Heart right ventricle (tissue), 16 donors: ENCODE measurements at places on chromosomes 2 and 18.

DNA sequence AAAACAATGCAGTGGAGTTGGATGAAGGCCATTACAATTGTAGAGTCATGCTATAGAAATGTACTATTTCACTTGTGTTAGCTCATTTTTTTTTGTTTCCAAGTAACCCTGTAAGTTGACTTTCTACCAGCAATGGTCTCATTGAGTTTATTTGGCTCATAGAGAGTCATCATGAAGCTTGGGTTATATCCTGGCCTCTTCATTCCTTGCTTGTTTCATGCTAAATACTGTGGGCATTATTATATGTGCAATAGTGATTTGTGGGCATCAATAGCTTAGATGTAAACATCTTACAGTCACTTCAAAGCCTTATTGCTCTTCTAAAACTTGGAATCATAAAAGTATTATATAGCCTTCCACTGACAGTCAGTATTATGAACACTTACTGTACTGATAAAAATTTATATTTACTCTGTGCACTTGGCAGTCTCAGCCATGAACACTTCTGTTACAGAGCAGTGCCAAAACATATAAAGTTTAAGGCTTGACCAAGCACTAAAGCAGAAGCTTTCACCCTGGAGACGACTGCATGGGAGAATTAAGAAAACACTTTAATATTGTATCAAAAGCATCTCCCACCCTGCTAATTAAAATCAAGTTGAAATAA is 751.2 kb downstream of the SATB2 start:
- H3K4me3 ChIP-seq: no peak overlapping the region
- DNase-seq: no peak
- no peaks in the 10 kb centered on the region for H3K4me1 ChIP-seq
- no peaks in the 10 kb centered on the region for H3K36me3 ChIP-seq
- no peak overlapping the region for H3K27ac ChIP-seq

GRCh38 chr2:240126731-240127130 is 9.4 kb downstream of the COPS9 start:
- no peaks in the 10 kb centered on the region for H3K4me1 ChIP-seq
- peaks cover 52% of the 10 kb centered on the region for H3K36me3 ChIP-seq
- no peaks in the 10 kb centered on the region for H3K27me3 ChIP-seq
- no peak for DNase-seq
- H3K27ac ChIP-seq: no peak overlapping the region
- H3K4me3 ChIP-seq: no peak overlapping the region

GRCh38 chr2:29920631-29921559 is 491 bp downstream of the ALK start:
- H3K27ac ChIP-seq: no peak overlapping the region
- no peak for DNase-seq
- peaks cover 21% of the 10 kb centered on the region for H3K4me1 ChIP-seq
- H3K4me3 ChIP-seq: peak overlapping the region; percentile 55

- no peak overlapping the region for H3K4me3 ChIP-seq
- no peaks in the 10 kb centered on the region for H3K4me1 ChIP-seq
- H3K27me3 ChIP-seq: no peaks in the 10 kb centered on the region
- DNase-seq: no peak
These were observed 41.7 kb downstream of the FRZB start for GRCh38 chr2:182824767-182825158.

GRCh38 chr2:99865818-99866676 is 276.3 kb downstream of the AFF3 start:
- H3K4me3 ChIP-seq: no peak overlapping the region

- no peak overlapping the region for H3K27ac ChIP-seq
- H3K4me3 ChIP-seq: no peak overlapping the region
These were observed 487.5 kb downstream of the SUCLG1 start for GRCh38 chr2:83971547-83971946.

- peaks cover 4% of the 10 kb centered on the region for H3K4me1 ChIP-seq
- no peak overlapping the region for H3K4me3 ChIP-seq
- H3K27ac ChIP-seq: no peak overlapping the region
- peaks cover 16% of the 10 kb centered on the region for H3K27me3 ChIP-seq
These were observed 59.4 kb upstream of the LAPTM4A start for GRCh38 chr2:20110876-20111275.

DNA sequence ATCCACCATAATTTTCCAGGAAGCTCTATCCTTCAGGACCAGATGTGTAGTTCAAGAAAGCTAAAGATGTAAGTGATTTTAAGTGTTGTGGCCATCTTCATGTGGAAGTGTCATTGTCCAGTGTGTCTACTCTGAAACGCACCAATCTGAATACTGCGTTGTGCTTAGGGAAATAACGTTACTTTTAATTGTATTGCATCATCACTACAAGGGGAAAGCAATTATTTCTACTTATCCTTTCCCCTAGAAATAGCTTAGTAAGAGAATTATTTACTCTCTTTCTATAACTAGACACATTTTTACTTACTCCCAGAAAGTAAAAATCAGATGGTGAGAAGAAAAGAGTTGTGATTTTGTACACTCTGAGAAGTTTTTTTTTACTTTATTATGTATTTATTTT is 102.4 kb upstream of the DLGAP1 start:
- no peak overlapping the region for H3K4me3 ChIP-seq
- DNase-seq: no peak
- H3K4me1 ChIP-seq: no peaks in the 10 kb centered on the region
- H3K27ac ChIP-seq: no peak overlapping the region
- no peaks in the 10 kb centered on the region for H3K27me3 ChIP-seq

- H3K4me1 ChIP-seq: no peaks in the 10 kb centered on the region
- no peak for DNase-seq
- no peaks in the 10 kb centered on the region for H3K27me3 ChIP-seq
These were observed 89.0 kb downstream of the FAM117B start for GRCh38 chr2:202723746-202724145.

DNA sequence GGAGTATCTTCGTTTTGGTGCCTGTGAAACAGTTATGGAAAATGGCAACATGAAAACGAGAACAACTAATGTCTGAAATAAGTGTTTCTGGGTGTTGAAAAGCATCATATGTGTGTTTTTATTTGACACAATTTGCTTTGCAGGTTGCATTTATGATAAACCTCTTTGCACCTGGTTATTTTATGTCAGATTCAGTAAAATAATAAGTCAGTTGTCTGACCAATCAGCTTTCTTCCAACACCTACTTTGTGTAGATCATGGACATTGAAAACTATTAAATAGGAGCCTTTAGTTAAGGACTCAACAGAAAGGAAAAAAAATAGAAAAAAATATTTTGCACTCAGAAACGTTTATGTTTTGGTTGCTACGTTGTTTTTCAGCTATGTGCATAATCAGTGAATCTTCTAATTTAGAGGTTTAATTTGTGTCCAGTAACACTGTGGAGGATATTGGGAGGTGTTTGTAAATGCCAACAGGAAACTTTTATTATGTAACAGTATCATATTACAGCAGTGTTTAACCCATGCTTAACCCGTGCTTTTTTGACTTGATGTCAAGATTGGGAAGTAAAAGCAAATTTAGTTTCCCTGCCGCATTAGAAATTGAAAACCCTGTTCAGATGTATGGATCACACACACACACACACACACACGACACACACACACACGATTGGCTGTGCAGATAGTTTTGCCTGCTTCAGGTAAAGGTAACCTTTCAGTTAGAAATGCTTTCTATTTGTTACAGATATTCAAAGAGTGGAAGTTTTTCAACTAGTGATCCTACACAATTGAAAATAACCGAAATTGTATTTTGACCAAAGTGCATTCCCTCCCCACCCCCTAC is 2.6 kb downstream of the PKP4 start:
- no peaks in the 10 kb centered on the region for H3K36me3 ChIP-seq
- no peak overlapping the region for H3K4me3 ChIP-seq
- H3K27ac ChIP-seq: peak overlapping the region; percentile 95
- peaks cover 21% of the 10 kb centered on the region for H3K4me1 ChIP-seq
- DNase-seq: no peak

- no peak overlapping the region for H3K4me3 ChIP-seq
- no peaks in the 10 kb centered on the region for H3K36me3 ChIP-seq
- peaks cover 15% of the 10 kb centered on the region for H3K4me1 ChIP-seq
These were observed 9.0 kb upstream of the DSEL start for GRCh38 chr18:67525328-67526099.

- no peak overlapping the region for H3K27ac ChIP-seq
- H3K27me3 ChIP-seq: no peaks in the 10 kb centered on the region
- no peak for DNase-seq
- no peak overlapping the region for H3K4me3 ChIP-seq
- peaks cover 60% of the 10 kb centered on the region for H3K36me3 ChIP-seq
- peaks cover 4% of the 10 kb centered on the region for H3K4me1 ChIP-seq
These were observed 40.4 kb downstream of the CLIP4 start for GRCh38 chr2:29155578-29155977.

- H3K27ac ChIP-seq: no peak overlapping the region
- H3K36me3 ChIP-seq: no peaks in the 10 kb centered on the region
- no peaks in the 10 kb centered on the region for H3K4me1 ChIP-seq
- no peak for DNase-seq
- H3K27me3 ChIP-seq: no peaks in the 10 kb centered on the region
These were observed 130.6 kb upstream of the OTX1 start for GRCh38 chr2:62920070-62920469.

- H3K27me3 ChIP-seq: no peaks in the 10 kb centered on the region
- no peaks in the 10 kb centered on the region for H3K4me1 ChIP-seq
- DNase-seq: no peak
- no peak overlapping the region for H3K4me3 ChIP-seq
These were observed 43.3 kb upstream of the SETBP1 start for GRCh38 chr18:44637210-44638033.

DNA sequence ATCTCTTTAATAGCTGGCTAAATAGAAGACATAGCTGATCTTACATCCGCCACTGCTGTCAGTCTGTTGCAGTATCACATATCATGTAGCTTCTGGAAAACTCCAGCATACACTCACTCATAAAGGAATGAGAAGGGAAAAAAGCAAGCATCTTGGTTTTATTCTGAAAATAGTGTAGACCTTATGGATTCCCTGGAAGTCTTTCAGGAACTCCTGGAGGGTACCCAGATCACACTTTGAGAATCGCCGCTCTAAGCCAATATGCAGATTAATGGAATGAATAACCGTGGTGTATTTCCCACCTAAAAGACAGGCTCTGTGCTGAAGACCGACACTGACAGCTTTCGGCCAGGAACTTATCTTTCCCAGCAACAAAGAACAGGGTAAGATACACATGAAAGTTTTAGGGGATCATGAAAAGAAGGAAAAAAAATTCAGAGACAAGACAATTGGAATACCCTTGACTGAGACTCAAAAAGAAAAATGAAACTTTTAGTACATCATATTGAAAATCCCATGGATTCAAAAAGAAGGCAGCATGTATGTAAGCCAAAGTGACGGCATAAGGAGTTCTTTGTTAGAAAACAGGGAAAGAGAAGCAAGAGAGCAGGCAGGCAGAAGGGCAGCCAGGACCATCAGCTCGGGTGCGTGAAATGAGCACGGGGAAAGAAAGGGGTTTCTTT is 56.4 kb upstream of the SEC11C start:
- H3K27ac ChIP-seq: no peak overlapping the region
- no peaks in the 10 kb centered on the region for H3K4me1 ChIP-seq
- no peak for DNase-seq

- DNase-seq: peak; percentile 70
- peaks cover 3% of the 10 kb centered on the region for H3K36me3 ChIP-seq
- no peaks in the 10 kb centered on the region for H3K27me3 ChIP-seq
- peak overlapping the region; percentile 89 for H3K4me3 ChIP-seq
- H3K27ac ChIP-seq: peak overlapping the region; percentile 99
These were observed 433 bp downstream of the ZFP36L2 start for GRCh38 chr2:43225788-43226557.

- H3K4me3 ChIP-seq: peak overlapping the region; percentile 58
- H3K4me1 ChIP-seq: peaks cover 32% of the 10 kb centered on the region
- H3K27me3 ChIP-seq: peaks cover 23% of the 10 kb centered on the region
These were observed 20.6 kb downstream of the TEX44 start for GRCh38 chr2:231613331-231613662.

GRCh38 chr18:3623769-3624545 is 174.0 kb downstream of the TGIF1 start:
- no peak overlapping the region for H3K4me3 ChIP-seq
- H3K4me1 ChIP-seq: peaks cover 35% of the 10 kb centered on the region
- peak; percentile 78 for DNase-seq
- H3K36me3 ChIP-seq: no peaks in the 10 kb centered on the region
- peak overlapping the region; percentile 87 for H3K27ac ChIP-seq

- peak overlapping the region; percentile 30 for H3K27ac ChIP-seq
- no peaks in the 10 kb centered on the region for H3K36me3 ChIP-seq
- peaks cover 60% of the 10 kb centered on the region for H3K4me1 ChIP-seq
- H3K4me3 ChIP-seq: no peak overlapping the region
- DNase-seq: no peak
These were observed 69.9 kb upstream of the KLF7 start for GRCh38 chr2:207235621-207236020.

GRCh38 chr2:63667132-63667700 is 78.5 kb downstream of the MDH1 start:
- H3K27ac ChIP-seq: no peak overlapping the region
- no peaks in the 10 kb centered on the region for H3K4me1 ChIP-seq
- no peak overlapping the region for H3K4me3 ChIP-seq
- no peak for DNase-seq
- no peaks in the 10 kb centered on the region for H3K36me3 ChIP-seq

GRCh38 chr18:48583573-48583972 is 44.7 kb downstream of the CTIF start:
- no peak for DNase-seq
- no peak overlapping the region for H3K27ac ChIP-seq
- H3K4me1 ChIP-seq: peaks cover 17% of the 10 kb centered on the region
- no peak overlapping the region for H3K4me3 ChIP-seq
- no peaks in the 10 kb centered on the region for H3K27me3 ChIP-seq

DNA sequence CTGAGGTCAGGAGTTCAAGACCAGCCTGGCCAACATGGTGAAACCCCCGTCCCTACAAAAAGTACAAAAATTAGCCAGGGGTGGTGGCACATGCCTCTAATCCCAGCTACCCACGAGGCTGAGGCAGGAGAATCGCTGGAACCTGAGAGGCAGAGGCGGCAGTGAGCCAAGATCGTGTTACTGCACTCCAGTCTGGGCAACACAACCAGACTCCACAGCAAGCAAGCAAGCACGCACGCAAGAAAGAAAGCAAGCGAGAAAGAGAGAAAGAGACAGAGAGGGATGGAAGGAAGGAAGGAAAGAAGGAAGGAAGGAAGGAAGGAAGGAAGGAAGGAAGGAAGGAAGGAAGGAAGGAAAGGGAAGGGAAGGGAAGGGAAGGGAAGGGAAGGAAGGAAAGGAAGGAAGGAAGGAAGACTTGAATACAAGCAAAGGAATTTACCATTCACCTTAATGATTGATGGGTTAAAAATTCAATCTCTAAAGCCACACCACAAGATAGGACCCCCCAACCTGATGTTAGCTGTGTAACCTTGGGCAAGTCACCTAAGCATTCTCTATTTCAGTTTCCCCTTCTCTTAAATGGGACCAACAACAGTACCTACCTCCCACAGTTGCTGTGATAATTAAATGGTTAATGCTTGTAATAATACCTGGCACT is 181.7 kb downstream of the ATAD2B start:
- H3K27ac ChIP-seq: no peak overlapping the region
- no peak for DNase-seq
- H3K4me3 ChIP-seq: no peak overlapping the region
- H3K4me1 ChIP-seq: peaks cover 11% of the 10 kb centered on the region
- no peaks in the 10 kb centered on the region for H3K36me3 ChIP-seq
- H3K27me3 ChIP-seq: no peaks in the 10 kb centered on the region
